HepG2 (cell line): ENCODE measurements at places on chromosomes 3 and 15.

DNA sequence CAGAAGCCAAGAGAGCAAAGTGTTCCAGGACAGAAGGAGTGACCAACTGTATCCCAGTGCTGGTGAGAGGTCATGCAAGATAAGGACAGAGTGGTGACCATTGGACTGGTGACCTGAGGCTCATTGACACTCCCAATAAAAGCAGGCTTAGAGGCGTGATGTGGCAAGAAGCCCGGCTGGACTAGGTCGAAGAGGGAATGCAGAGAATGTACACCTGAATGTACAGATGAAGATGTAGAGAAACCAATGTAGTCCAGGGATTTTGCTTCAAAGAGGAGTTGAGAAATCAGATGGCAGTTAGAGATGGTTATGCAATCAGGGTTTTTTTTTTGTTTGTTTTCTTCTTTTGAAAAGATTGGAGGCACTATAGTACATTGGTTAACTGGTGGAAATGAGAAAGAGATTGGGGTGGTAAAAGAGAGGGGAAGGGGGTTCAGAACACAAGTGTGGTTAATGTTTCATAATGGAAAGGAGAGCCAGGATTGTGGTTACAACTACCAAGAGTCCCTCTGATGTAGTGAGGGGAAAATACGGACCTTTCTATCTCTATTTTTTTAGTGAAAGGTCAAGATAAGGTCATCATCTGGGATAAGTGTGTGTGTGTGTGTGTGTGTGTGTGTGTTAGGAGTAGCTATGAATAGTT, 23.3 kb downstream of the ST3GAL6 start:
- peak; percentile 89 for DNase-seq

- no peak for DNase-seq
These were observed 55.9 kb upstream of the RARB start for GRCh38 chr3:25372167-25372566.

- DNase-seq, result no peak
These were observed 202.3 kb upstream of the LPP start for GRCh38 chr3:187951452-187952190.

- DNase-seq, result no peak
These were observed 63.6 kb upstream of the MEF2A start for GRCh38 chr15:99502182-99502581.

DNA sequence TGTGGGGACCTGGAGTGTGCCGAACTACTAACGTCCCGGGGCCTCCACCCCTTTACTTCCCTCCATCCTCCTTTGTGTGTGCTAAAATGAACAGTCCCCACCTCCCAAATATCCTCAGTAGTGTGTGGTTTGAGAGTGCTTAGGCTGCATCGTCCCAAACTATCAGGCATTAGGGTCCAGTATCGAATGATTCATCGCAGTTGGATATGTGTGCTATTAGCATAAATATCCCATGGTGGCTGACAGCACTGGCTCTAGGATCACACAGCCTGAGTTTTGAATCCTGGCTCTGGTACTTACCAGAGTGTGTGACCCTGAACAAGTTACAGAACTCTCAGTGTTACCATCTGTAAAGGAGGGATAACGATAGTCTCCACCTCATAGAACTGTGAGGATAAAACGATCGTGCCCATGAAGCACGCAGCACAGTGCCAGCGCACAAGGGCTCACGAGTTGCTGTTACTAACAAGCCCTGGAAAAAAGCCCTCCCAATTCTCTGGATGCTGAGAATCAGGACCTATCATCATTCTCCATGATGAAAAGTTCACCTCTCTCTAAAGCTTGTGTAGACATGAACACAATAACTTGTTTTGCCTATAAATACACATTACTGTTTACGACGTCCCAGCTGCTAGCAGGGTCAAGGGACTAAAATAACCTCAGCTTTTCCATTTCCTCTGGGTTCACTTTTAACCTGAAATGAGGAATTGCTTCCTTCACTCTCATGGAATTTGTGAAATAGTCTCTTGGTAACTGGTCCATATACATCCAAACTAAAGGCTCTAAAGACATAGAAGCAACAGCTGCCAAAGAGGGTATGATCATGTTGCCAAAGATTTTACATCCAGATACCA, 51.0 kb downstream of the VGLL4 start:
- no peak for DNase-seq

DNA sequence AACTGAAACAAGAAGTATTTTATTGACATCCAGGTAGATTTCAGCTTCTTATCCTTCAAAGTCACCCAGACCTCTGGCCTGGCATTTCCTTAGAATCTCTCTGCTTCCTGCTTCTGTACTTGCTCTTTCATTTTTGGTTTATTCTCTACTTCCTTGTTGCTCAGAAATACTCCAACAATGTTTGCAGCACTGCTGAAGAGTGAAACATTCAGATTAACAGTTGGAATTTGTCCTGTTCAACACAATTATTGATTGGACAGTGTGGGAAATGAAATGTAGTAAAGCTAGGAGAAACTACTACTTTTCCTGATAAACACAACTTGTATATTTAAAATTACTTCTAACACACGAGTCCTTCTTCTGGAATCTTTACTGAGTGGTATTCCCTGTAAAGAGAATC, 81.0 kb upstream of the MEIS2 start:
- no peak for DNase-seq

GRCh38 chr3:174355505-174355904, 503.6 kb upstream of the NAALADL2 start:
- DNase-seq, result no peak

DNA sequence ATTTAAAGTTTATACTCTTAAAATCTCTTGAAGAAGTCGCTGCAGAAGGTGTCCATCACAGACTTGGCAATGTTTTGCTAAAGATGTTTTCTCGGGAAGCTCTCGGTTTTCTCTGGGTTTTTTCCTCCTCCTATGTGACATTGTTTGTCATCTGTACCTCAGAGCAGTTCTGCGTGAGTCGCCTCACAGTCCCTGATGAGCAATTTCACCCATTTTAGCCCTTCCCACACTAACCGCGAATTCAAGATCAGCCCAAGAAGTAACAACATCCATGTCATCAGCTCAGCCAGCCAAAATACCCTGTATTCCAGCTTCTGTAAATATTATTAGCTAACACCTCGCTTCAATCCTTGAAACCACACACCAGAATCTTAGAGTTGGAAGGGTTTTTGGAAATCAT, 224.3 kb upstream of the SETMAR start:
- no peak for DNase-seq

- peak; percentile 29 for DNase-seq
These were observed at the start of gene MAPKAPK3 for GRCh38 chr3:50617096-50617791. Gene MAPKAPK3 (plus strand): TSS chr3:50617151. CDS start chr3:50617566, 415 bp downstream.

DNA sequence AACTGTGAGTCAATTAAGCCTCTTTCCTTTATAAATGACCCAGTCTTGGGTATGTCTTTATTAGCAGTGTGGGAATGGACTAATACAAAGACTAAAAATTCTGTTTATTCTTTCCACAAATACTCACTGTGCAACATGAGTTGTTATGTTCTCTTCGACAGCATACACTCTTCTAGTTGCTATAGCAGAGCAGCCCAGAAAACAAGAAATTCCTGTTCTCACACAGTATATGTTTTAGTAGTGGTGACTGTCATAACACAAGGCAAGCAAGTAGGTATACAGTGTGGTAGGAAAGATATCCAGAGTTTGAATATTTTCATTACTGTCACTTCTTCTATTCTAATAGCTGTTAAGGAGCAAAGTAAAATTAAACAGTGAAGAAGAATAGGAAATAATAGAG, 453.3 kb downstream of the ROBO1 start:
- DNase-seq, result no peak

GRCh38 chr15:100740138-100740537, 137.7 kb downstream of the ASB7 start:
- DNase-seq, result no peak

DNA sequence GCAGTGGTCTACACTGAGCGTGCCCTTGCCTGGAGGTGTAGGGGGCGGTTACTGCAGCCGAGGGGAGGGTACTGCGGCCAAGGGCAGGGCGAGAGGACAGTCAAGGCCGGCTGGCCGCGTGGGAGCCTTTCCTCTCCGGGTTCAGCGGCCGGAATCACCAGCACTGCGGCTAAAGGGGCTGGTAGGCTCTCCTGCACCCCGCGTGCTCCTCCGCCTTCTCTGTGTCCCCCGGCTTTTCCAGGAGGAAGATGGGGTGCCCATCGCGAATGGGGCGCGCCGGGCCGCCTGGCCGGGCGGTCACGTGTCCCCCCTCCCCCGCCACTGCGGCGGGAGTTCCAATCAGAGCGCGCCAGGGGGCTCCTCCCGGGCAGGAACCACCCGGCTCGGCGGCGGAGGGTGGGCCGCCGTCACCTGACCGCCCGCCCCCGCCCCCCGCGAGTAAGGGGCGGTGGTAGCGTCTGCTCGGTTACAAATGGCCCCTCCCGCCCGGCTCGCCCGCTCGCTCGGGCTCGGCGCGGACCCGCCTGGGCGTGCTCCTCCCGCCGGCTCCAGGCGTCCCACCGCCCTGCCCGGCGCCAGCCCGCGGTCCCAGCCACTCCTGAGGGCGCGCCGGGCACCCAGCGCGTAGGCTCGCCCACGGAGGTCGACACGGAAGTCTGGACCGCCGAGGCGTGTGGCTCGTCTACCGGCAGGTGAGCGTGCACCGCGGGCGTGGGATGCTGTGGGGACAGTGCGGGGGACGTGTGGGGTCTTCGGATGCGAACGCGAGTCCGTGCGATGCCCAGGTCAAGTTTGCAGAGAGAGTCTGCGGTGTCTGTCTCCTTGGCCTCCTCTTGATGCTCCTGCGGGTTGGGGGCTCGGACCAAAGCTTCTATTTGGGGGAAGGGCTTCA, 242.6 kb upstream of the TOPAZ1 start:
- DNase-seq, result no peak

GRCh38 chr3:87949879-87950208, 109.0 kb downstream of the CGGBP1 start:
- no peak for DNase-seq

- DNase-seq, result no peak
These were observed 22.8 kb upstream of the RFTN1 start for GRCh38 chr3:16536344-16536663.

- no peak for DNase-seq
These were observed 92.2 kb downstream of the KLHL25 start for GRCh38 chr15:85702321-85703101.

- no peak for DNase-seq
These were observed 149.0 kb downstream of the CBLB start for GRCh38 chr3:105719791-105720190.

DNA sequence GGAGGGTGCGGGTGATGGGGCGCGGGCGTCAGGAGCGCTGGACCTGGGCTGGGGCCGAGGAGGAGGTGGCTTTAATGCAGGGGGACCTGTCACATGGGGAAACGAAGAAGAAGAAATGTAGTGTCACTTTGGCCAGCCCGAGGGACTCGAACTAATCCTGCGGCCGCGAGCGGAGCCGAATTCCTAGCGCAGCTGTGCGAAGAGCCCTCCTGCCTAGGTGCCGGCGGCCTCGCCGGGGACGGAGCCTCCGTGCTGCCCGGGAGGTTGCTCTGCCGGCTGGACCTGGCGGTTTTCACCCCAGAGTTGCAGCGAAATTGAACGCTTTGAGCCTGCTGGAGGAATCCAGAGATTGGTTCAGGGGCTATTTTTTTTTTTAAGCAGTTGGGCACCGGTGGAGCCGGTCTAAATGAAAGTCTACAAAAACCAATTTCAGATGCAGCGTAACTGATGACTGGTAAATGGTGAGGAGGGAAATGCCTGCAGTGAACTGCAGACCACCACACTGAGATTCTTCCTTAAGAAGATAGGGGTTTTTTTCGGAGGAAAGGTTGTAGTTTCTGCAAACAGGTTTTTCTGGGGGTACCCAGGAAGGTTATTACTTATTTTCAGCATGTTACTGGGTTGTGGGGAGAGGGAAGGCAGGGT, 662 bp downstream of the TMEM108 start:
- DNase-seq, result no peak

DNA sequence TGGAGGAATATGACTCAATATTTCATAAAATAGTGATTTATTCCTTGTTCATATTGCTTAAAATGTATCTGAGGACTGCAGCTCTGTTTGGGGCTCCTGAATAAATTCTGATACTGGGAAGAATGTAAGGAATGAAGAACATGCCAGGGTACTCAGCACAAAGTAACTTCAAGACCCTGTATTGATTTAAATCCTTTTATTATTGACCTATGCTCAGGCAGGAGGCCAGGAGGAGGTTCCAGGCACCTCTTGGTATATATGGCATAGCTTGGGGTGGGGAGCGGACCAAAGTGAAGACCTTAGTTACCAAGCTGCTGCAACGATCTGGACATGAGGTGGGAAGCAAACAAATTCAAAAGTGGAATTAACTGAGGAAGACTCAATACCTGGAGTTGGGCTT, 142.8 kb upstream of the PEX5L start:
- DNase-seq, result no peak

DNA sequence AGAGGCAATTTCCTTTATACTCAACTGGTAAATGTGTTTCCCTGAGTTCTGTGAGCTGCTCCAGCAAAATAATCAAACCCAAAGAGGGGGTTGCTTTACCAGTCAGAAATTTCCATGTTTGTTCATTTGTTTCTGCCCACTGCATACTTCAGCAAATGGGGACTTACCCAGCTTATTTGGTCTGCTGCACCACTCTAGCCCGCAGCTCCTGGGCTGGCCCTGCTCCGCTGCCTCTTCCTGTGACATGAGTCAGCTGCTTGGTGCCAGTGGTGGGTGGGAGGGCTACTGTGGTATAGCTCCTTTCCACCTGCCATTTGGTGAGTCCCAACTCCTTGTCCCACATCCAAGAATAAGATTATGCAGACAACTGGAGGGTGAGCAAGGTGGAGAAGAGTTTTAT, 644.2 kb downstream of the MCTP2 start:
- no peak for DNase-seq

DNA sequence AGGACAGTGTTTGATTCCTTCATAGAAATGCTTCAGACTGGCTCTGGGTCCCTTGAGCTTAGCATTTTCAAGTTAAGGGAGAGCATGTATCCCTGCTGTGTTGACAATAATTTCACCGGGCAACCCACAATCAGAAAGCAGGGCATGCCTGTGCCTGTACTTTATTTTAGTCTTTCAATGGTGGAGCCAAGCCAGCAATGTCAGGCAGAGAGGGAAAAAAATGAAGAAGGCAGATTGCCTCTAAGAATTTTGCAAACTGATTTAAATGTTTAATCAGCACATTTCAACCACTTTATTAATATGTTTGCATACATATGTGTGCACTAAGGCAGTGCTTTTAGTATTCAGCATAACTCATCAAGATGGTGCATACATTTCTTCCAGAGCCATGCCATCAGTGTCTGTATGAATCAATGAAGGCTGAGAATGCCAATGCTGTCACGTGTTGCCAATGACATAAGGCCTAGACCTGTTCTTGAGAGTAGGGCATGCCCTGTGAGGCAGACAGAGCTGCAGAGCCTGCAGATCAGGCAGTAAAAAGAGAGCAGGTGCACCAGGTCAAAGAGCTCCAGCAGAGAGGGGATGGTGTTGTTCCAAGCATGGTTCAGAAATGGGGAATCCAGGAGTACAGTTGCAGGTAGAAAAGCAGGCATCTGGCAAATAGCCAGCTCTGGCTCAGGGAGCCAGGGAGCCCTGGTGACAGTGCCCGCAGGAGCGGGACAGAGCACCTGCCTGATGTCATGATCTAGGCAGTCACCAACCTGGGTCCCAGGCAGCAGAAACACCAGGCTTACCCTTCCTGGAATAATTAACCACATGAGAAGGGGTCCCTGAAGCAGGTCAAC, 508.5 kb downstream of the GABRG3 start:
- DNase-seq, result no peak

DNA sequence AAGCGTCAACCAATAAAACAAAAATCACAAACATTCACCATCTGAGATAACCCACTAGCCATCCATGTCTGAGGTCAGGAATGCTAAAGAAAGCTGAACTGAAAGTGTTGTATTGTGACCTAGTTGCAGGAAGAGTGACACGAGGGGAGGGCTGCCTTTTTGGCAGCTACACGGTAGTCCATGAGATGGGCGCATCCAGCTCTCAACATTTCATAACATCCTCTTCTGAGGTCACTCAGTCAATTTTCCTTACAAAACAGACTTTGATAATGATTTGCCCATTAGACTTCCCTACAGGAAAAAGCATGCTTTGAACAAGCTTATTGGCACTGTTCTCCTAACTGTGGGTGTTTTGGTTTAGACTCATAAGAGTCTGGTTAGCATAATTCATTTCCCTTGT, 15.4 kb upstream of the SHF start:
- DNase-seq, result no peak
